ENCODE measurements at places on chromosomes 12 and 14.

DNA sequence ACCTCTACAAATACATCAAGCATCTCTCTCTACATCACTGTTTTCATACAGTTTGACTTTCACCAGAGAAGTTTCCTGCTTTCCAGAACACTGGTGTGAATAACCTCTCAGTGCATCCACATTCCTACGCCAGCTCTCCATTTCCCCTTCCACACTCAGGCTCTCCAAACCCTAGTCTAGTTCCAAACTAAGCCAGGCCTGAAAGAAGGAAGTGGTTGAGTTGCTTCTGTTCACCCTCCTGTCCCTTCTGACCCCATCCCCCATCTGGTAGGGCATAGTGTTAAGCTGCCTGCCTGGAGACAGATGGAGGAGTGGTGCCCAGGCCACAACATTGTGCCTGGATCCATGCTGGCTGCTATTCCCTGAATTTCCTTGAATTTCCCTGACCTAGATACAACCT is 132.4 kb downstream of the GPR65 start:
- DNase-seq = no peak

GRCh38 chr12:111753144-111753881 is 13.4 kb upstream of the ALDH2 start:
- DNase-seq = no peak

- peak; percentile 20 for DNase-seq
Observed at GRCh38 chr12:92628476-92628875, 74.3 kb upstream of the PLEKHG7 start.

DNA sequence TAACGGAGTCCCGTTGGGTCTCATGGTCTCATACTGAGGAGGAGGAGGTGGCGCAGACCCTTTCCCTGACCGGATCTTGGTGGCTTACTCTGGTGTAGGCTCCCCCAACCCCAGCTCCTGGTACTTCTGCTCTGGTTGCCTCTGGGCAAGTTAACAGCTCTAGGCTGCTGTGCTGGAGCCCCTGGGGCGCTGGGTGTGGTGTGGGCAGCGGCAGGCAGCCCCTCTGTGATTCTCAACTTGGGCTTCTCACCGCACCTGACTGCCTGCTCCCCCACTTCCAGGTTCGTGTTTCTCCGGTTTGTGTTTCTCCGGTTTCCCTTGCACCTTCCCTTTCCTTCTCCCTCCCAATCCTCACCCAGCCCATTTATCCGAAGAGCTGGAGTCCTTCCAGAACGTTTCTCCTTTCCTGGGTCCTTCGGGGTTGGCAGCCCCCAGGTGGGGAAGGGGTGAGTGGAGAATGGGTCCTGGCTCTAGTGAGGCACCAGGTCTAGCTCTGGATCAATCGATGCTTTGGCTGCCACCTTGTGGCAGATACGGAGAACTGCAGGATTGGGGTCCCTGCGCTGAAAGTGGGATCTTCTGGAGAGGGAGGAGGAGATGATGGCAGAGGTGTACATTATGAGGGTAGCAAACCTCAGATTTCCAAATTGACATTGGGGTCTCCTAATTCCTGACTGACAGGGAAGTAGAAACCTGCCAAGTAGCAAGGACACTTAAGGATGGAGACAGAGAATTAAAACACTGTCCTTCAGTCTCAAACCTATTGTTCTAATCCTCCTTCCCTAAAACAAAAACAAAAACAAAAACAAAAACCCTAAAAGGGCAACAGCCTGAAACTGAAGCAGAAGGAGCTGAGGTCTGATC is 8.3 kb downstream of the CISTR start:
- no peak for DNase-seq

DNA sequence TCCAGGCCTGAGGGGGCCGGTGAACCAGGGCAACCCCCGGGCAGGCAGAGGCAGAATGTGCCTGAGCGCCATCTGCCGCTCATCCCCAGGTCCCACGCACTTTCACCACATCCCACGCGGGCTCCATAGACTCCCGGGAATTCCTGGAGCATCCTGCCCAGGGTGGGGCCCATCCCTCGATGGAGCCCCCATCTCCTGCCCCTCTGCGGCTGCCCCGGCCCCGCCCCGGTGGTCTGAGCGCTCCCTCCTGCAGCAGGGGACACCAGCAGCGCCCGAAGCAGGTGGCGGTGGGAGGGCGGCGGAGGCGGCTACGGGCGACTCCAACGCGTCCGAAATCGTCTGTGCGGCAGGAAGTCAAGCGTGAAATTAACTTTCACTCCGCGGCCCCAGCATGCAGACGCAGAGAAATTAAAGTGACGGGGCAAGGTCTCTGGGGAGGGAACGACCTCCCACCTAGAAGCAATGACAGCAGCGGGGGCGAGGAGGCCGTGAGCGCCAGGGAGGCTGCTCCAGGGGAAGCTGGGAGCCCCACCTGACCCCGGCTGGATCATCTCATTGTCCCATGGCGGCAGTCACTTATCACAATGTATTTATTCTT is 122.2 kb downstream of the NCOR2 start:
- no peak for DNase-seq

- DNase-seq = no peak
Observed at GRCh38 chr14:67371247-67372148, 11.4 kb downstream of the EIF2S1 start.

DNA sequence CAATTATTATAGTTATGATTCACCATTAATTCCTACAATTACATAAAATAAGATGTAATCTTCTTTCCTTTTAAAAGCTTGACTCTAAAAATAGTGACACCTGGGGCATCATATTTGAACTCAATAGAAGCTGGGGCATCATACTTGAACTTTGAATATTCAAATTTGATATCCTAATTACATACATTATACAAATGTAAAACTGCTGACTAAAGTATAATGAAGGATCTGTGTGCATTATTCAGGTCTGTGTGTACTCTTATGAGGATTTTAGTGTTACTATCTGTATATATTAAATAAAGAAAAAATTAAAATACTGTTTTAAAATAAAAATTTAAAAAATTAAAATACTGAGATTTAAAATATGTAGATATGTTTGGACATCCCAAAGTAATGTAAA is 696.9 kb upstream of the FBXO33 start:
- DNase-seq = no peak

GRCh38 chr12:50314636-50315312 is 31.5 kb upstream of the LIMA1 start:
- DNase-seq = peak; percentile 53

GRCh38 chr12:93846936-93847516 is 169.9 kb downstream of the CRADD start:
- DNase-seq = no peak

- peak; percentile 56 for DNase-seq
Observed at GRCh38 chr12:69779928-69780327, 41.3 kb downstream of the RAB3IP start.

DNA sequence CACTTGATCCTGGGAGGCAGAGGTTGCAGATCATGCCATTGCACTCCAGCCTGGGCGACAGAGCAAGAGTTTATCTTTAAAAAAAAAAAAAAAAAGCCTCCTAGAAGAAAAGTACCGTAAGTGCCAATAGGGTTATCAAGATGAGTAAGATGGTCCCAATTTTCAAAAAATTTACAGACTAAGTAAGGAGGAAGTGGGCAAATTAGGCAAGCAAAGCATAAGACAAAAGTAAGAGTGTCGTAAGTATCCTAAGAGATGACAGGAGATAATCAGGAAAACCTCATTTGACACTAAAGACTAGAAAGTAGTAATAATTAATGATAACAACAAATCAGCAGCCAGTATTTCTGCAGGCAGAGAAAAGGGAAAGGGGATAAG is 12.2 kb downstream of the PYM1 start:
- no peak for DNase-seq

DNA sequence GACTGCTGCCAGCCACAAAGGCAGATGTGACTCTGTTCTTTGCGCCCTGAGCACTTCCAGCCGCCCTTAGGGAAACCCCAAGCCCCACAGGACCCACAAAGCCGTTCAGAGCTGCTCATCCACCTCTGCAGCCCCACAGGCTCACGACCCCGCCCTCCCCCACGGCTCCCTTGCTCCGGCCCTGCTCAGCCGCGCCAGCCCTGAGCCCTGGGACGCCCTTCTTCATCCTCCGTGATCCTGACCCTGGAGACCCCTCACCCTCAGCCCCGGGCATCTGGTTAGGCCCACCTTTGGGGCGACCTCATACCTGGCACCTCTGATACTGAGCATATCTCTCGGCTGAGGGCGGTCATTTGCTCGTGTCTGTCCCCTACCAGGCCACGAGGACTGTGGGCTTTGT is 125.8 kb upstream of the EVL start:
- no peak for DNase-seq

- DNase-seq = no peak
Observed at GRCh38 chr14:72568296-72568992, 325.5 kb downstream of the DPF3 start.

DNA sequence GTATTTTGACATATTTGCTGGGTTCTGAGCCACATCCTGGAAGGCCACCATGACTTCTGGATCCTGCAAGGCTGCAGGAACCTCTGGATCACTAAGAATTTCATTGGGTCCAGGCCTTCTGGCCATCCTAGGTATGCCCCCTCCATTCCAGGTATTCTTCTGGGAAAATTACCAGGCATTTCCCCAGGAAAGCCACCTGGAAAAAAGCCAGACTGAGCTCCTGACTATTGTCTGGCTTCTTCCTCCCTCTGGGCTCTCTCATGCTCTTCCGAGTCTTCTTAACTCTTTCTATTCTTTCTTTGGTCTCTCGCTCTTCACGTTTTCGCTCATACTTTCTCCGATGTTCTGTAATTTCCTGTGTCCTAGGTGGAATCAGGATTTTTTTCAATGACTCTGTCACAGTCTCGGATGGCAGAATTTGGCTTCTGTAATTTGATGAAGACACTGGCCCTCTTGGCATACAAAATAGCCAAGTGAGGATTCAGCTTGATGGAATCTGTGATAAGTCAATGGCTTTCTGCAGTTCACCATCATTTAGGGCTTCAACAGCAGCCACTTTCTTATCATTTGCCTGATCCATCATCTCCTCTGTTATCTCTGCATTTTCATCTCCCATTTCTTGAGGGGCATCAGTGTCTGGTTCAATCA is 42.6 kb downstream of the ATP23 start:
- no peak for DNase-seq

GRCh38 chr12:68350753-68351152 is 18.6 kb upstream of the MDM1 start:
- DNase-seq = peak; percentile 38

DNA sequence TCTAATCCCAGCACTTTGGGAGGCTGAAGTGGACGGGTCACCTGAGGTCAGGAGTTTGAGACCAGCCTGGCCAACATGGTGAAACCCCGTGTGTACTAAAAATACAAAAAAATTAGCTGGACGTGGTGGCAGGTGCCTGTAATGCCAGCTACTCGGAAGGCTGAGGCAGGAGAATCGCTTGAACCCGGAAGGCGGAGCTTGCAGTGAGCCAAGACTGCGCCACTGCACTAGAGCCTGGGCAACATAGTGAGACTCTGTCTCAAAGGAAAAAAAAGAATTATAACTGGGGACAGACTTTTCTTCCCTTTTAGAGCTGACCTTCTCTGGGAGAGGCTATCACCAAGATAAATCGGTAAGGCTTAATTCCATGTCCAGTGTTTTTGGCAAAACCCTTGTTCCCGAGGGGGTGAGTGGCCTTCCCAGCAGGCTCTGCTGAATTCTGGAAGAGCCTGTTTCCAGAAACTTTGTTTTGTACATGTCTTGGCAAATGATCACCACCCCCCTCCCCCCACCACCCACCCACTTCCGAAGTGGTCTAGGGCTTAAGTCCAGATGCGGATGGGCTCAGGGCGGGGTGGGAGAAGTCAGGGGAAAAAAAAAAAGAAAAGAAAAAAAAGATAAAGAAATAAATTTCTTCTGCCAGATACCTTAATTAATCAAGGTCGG is 32.3 kb upstream of the DEGS2 start:
- no peak for DNase-seq

DNA sequence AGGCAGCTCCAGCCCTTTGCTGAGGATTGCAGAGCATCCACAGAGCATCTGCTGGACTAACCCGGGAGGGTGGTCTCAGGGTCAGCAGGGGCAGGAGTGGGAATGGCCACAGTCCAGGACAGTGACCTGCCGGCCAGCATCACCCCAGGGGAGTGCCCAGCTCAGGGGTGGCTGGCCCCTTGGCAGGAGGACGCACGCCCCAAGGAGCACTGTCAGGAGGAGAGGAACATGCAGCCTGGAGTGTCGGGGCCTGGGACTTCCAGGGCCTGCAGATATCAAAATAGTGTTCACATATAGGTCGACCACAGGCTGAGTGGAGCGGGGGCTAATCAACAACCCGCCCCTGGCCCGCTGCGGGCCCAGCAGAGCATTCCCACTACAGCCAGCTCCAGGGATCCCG is 33.2 kb upstream of the TEX22 start:
- no peak for DNase-seq

- DNase-seq = no peak
Observed at GRCh38 chr14:104404922-104405321, 174.6 kb upstream of the C14orf180 start.

- DNase-seq = peak; percentile 96
Observed at GRCh38 chr12:1474041-1474573, 120.3 kb downstream of the FBXL14 start.

GRCh38 chr14:38948171-38948570 is 154.9 kb downstream of the SEC23A start:
- DNase-seq = no peak

DNA sequence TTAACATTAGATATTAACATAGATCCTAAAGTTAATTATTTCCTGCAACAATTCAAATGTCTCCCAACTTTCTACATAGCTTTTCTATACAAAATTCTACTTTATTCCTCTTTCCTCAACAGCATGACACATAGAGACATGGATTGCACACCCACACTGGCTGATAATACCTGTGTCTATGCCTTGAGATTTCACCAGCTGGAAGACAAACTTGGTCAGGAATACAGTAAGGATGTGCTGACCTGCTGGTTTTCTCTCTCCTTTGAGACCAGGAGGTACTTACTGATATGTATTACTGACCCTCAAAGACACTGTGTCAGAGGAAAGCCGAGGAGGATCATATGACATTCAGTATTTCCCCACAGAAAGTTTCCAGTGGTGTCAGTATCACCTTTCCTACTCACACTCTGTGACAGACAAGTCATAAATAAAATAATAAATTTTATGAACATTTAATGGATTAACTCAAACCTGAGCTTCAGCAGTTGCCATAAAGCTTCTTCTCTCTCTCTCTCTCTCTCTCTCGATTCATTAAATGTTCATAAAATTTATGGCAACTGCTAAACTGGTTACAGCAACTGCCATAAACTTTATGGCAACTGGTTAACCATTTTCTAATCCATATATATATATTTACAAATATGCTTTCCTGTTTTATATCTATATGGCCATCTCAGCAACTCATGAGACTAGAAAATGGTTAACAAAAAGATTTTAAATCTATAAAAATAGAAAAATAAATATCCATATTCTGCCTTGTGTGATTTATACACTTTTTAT is 22.7 kb downstream of the EIF2S3B start:
- DNase-seq = no peak
